Activated naive CD4-positive, alpha-beta T cell (primary cell): ENCODE measurements at places on chromosomes 11 and 22.

- no peak for DNase-seq
Observed at GRCh38 chr11:132357811-132358572, 987.6 kb downstream of the NTM start.

DNA sequence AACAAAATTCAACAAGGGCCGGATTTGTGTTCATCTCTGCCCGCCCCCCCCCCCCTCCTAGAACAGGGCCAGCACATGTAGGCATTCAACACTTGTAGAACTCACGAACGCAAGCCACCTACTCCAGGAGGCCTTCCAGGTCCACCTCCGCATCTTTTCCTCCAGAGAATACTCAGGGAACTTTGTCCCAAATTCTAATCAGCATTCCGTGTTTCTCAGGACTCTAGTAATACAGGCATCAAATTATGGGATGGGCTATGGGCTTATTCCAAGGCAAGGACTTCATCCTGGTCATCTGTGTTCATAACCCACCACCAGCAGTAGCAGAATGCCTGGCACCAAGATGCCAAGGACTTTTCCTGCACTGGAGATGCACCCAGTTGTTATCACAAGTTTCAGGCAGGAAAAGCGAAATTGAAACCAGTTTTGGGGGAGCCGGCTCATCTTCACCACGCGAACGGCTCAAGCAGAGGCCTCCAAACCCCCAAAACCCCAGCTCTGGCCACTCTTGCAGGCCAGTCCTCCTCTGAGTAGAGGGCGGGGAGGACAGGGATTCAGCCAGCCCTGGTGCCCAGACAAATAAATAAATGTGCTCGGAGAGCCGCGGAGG is 462 bp downstream of the UBE2L6 start:
- DNase-seq, result no peak

- peak; percentile 37 for DNase-seq
Observed at GRCh38 chr11:117828611-117829368, 4.2 kb upstream of the FXYD2 start.

- DNase-seq, result no peak
Observed at GRCh38 chr22:22949953-22950352, 62.3 kb downstream of the IGLL5 start.

- DNase-seq, result peak; percentile 11
Observed at GRCh38 chr11:114195981-114196731, 100.0 kb upstream of the NNMT start.

DNA sequence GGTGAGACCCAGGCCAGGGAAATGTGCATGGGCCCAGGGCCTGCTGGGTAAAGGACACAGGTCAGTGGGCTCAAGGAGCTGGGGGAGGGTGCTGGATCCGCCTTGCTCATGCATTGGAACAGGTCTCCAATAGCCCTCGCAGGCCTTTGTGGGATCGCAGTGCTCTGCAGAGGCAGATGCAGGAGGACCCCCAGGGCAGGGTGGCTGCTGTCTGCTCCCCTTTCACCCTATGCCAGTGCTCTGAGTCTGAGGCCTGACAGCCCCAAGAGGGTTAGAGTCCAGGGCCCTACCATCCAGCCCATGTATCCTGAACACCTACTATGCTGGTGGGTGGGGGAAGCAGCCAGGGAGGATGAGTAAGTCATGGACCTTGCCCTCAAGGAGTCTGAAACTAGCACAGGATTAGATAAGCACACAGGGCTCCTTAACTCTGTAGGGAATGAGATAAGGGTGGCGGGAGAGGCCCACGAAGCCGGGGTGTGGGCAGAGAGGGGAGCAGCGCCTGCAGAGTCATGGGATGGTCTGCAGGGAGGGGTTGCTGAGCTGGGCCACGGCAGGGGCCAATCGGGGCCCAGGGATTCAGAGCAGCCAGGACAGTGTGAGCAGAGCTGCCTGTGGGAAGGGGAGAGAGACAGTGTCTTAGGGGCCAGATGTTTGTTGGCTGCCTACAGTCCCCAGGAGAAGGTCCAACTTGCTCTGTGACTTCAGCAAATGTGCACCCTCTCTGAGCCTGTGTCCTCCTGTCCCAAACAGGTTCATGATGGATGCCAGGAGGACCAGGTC is 10.5 kb upstream of the EHD1 start:
- no peak for DNase-seq

DNA sequence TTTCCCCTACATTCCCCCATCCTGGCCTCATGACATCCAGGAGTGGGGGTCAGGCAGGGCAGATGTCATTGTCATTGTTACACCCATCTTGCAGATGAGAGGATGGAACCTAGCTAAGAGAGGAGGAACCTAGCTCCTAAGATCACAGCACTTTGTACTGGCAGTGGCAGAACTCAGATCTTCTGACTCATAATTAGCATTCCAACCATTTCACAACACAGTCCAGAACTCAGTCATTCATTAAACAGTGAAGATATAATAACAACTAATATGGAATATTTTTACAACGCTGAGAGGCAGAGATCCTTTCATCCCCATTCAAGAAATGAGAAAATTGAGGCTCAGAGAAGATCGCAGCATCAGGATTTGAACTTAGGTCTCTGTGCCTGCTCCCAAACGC is 127.8 kb downstream of the CHST1 start:
- no peak for DNase-seq

DNA sequence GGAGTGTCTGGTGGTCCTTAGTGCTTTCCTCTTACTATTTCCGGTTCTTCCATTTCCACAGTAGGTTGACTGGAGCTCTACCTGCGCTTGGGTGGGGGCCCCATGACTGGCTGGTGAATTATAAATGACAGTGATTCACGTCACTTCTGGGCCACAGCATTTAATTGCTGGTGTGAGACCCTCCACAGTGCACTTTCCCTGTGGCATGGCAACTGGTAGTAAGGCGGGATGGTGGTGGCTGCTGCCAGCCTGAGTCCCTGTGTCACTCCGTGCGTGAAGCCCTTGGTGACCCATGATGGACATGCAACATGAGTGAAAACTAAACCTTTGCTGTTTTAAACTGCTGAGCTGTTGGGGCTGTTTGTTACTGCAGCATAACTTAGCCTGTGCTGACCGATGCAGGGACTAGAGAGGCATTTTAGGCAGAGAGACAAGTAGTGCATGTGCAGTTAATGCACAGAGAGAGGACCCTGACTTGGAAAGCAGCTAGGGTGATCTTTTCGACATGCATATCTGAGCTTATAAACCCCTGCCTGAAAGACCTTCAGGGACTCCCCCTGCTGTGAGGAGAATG is 3.1 kb downstream of the PRDM11 start:
- no peak for DNase-seq

GRCh38 chr11:92536883-92537282 is 312.3 kb downstream of the FAT3 start:
- DNase-seq, result no peak

DNA sequence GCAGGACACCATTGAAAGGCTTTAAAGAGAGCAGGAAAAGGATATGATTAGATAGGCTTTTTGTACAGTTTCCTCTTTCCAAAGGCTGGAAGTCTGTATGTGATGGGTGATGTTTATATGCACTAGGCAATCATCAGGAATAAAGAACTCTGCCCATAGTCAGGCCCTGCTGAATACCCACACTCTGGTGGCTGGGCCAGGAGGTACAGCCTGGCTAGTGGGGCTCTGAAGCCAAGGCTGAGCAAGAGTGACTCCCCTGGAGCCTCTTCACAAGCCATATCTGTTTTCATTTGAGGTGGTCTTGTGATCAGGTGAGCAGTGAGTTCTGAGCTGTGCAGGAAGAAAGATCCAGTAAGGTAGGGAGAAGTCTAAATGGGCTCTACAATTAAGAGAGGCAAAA is 539.9 kb upstream of the CCDC90B start:
- DNase-seq, result no peak

GRCh38 chr11:103594283-103594682 is 442.2 kb upstream of the DDI1 start:
- no peak for DNase-seq

DNA sequence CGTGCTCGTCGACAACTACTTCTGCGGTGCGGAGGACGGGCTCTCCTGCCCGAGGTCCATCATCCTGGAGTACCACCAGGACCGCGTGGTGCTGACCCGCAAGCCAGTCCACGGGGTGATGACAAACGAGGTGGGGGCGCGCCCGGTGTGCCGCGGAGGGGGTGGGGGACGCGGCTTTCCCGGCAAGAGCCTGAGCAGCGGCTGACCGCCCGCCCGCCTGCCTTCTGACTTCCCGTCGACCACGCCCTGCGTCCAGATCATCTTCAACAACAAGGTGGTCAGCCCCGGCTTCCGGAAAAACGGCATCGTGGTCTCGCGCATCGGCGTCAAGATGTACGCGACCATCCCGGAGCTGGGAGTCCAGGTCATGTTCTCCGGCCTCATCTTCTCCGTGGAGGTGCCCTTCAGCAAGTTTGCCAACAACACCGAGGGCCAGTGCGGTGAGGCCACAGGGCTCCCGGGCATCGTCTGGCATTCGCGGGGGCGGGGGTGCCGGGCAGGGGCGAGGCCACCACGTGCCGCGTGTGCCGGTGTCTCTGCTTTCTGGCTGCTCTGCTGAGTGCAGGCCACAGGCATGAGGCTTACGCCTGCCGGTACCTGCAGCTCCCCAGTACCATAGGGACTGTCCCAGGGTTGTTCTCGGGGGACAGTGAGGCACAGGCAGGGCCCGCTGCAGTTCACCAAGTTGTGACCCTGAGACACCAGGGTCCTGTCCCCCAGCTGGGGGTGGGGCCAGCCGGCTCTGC is 28.5 kb upstream of the MUC5B start:
- no peak for DNase-seq

DNA sequence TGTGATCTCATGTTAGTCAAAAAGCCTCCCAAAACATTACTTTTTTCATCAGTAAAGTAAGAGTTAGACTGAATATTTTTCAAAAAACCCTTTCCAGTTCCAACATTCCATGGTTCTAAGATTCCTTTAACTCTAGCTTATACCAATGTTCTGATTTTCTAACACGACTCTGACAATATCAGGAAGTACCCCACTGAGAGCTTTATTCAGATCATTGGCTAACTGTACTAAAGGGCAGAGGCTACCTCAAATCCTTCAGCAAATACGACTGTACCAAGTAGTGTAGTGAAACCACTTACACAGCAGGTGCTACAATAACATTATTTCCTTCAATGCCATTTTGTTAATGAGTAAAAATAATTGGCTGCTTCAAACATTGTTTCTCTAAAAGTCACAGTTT is 213.4 kb upstream of the PITPNB start:
- no peak for DNase-seq

- no peak for DNase-seq
Observed at GRCh38 chr11:59173080-59173963, 1.4 kb downstream of the DTX4 start.

DNA sequence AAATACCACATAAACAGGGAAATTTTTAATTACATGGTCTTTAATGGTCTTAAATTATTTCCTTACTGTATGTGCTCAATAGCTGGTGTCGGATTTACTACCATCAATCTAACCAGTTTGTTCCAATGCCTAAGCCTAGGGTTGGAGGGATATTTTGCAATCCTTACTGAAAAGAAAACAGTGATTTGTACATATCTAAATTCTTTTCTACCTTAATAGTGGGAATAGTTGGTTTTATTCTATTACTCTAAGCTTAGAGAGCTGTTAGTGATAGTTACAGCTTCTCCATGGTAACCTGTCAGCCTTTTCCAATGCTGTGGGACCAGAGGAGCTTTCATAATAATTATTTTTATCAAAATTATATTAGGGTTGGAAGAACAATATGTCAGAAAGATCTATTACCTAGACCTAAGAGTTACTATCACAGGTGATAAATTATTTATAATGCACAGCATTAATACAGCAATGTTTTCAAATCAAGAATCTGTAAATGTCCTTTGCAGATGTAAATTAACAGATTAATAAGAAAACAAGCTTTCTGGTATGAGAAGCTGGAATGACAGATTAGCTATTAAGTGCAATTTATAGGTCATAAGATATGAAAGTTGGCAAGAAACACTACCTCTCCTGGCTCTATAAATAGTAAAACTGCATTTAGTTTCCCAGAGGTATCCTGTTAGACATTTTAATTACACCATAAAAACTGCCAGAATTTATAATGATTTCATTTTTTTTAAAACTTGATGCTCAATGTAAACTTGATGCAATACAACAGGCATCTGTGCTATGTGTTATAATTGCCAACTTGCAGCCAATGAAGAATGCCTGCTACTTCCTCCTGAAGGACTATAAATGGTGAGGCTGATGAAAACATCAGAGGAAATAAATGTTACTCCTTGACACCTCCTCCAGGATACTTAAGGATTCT is 262.0 kb upstream of the PITPNB start:
- DNase-seq, result no peak

DNA sequence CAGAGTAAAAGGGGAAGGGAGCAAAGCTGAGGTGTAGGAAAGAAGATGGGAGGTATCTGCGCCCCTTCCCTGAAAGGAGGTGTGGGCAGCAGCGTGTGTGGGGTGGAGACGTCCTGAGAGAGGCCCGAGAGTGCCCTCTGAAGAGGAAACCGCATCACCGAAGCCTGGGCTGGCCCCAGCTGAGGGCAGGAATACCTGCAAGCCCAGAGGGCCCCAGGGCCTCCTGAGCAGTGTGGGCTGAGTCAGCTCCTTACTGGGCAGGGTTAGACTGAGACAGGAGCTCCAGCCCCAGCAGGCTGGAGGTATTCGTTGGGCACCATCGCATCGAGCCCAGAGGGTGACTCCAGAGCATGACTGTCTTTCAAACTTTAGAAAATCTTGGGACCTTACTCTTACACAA is 534.0 kb upstream of the B3GAT1 start:
- no peak for DNase-seq

DNA sequence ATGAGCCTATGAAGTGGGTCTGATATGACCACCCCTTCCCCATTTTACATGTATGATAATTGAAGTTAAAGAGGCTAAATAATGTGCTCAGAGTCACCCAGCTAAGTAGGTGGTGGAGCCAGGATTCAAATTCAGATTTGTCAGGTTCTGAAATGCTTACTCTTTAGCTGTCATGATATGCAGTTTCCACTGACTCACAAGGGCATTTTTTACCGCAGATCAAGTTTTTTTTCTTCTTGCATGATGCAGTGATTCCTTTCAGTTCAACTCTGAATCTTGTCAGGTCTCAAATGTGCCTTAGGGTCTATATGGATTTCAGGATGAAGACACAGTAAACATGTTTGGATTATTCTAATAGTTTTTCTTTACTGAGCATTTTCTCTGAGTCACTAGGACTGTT is 12.6 kb upstream of the TRIM44 start:
- DNase-seq, result no peak

GRCh38 chr22:24124247-24124646 is 57.0 kb upstream of the SUSD2 start:
- no peak for DNase-seq

DNA sequence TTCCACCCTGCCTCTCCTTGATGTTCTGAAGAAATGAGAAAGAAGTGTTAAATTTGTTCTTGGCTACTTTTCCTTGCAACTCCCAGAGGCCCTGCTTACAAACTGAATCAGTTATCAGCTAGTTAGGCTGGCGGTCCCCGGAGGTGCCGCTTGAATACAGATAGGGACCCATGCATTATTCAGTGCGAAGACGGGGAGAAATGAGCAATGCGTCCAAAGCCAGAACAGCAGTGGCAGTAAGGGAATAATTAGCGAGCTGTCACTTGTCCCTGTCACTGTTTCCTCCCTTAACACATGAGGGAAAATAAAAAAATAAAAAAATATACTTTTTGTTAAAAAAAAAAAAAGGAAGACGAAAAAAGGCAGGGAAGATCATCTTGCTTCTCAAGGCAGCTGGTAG is 528.1 kb downstream of the MN1 start:
- no peak for DNase-seq
